ENCODE measurements at places on chromosomes 1 and 21. TPM values are rescaled to one million over a fixed set of nuclear protein-coding genes. Genes with fewer than 3 reads are reported as not detected.

Gene GPA33
- total RNA-seq: 0.18 TPM

DNA sequence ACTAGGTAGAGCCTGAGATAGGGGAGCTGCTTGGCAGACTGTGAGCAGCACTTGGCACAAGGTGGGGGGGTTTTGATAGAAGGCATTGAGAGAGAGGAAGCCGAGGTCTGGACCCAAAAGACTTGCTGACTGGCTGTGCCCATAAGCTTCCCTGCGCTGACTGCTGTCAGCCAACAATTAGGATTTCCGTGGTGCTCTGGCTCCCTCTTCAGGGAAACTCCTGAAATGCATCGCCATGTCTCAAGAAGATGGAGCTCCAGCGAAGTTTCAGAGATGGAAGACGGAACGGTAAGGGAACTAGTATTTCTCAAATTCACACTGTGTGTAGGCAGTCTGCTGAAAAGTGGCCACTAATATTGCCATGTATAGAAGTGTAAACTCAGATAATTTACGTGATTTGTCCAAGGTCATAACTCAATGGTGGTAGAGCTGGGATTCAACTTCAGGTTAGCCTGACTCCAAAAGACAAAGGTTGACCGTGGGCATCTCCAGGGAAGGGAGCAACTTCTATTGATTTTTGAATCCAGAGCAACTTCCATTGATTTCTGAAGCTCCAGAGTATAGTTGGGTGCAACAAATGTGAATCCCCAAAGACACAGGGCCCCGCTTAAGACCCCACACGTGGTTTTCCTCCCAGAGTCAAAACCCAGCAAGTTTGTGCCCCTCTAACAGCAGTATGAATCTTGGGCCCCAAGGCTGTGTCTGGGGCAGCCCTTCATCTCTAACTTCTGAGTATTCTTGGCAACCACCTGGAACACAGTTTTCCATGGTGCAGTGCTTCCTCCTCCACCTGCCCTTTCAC lies 44.5 kb upstream of the CRNN start:
- H3K4me1 ChIP-seq: no peaks in the 10 kb centered on the region
- no peaks in the 10 kb centered on the region for H3K27me3 ChIP-seq
- H3K4me3 ChIP-seq: no peak overlapping the region
- H3K36me3 ChIP-seq: no peaks in the 10 kb centered on the region

- H3K4me3 ChIP-seq: no peak overlapping the region
- no peak for DNase-seq
- H3K4me1 ChIP-seq: no peaks in the 10 kb centered on the region
- H3K27me3 ChIP-seq: no peaks in the 10 kb centered on the region
- H3K36me3 ChIP-seq: no peaks in the 10 kb centered on the region
Measured at GRCh38 chr1:232096751-232097150, 470.2 kb downstream of the DISC1 start.

GRCh38 chr1:77504986-77505385 lies 177.5 kb downstream of the ZZZ3 start:
- H3K36me3 ChIP-seq: no peaks in the 10 kb centered on the region
- no peak overlapping the region for H3K27ac ChIP-seq
- H3K4me1 ChIP-seq: 0 out of 2 replicates have a peak, but pooled peaks cover 4% of the 10 kb centered on the region
- no peaks in the 10 kb centered on the region for H3K27me3 ChIP-seq

DNA sequence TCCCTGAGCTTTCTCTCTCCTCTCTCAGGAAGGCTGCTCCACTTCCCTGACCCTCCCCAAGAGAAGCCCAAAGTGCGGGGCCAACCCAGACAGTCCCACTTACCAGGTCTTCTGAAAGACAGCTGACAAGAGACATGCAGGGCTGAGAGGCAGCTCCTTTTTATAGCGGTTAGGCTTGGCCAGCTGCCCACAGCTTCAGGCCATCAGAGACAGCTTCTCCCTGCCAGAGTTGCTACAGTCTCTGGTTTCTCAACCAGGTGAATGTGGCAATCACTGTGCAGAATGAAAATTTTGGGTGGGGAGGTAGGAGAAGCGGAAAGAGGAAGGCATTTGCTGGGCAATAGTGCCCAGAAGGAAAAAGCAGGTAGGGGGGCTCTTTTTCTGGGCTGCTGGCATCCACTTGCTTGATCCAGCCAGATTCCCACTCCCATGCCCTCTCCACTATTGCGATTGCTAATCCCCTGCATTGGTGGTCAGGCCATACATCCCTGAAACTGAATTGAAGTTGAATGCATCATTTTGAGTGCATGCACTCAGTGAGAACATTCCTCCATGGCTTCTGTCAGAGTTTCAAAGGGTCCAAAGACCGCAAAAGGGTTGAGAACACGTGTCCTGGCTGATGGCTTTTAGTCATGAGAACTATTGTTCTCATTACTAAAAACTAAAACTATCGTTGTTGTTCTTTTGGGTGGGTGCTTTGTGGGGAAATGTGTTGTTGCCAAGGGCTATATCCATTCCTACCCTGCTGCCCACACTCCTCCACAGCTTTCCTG lies at the start of gene S100A8:
S100A8 (minus strand) TSS at position 136 of the 773 bp plus-strand sequence. CDS start 538 bp downstream, outside the sequence.
- DNase-seq: no peak
- no peak within 1 kb of the TSS for H3K4me3 ChIP-seq
- H3K36me3 ChIP-seq: no peaks in the 10 kb centered on the region
- no peaks in the 10 kb centered on the region for H3K4me1 ChIP-seq

Gene GUCA2B
- total RNA-seq: not detected

Gene KRTAP12-2
- not detected for total RNA-seq

GRCh38 chr1:26330276-26330675 lies 12.5 kb downstream of the CD52 start:
- DNase-seq: no peak
- H3K27me3 ChIP-seq: no peaks in the 10 kb centered on the region
- no peak overlapping the region for H3K4me3 ChIP-seq

DNA sequence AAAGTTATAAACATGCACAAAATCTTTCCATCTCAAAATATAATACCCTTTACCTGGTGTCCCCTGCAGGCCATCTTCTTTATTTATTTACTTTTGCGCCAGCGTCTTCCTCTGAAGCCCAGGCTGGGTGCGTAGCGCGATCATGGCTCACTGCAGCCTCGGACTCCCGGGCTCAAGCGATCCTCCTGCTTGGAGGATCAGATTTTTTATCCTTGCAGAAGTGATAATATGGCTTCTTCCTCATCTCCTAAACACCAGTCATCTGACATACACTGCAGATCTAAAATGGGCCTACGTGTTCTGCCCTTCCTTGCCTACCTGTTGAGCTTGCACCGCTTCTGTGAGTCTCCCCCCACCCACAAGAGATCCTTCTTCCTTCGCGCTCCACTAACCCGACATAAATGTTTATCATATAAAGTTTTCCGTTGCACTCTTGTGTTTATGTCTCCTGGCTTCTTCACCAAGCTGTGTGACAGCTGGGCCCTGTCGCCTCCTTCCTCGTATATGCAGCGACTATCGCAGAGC lies 506 bp upstream of the SRP9 start:
- peaks cover 33% of the 10 kb centered on the region for H3K4me1 ChIP-seq
- no peaks in the 10 kb centered on the region for H3K27me3 ChIP-seq
- peak overlapping the region; percentile 92 for H3K4me3 ChIP-seq
- peak overlapping the region; percentile 88 for H3K27ac ChIP-seq

- H3K27me3 ChIP-seq: no peaks in the 10 kb centered on the region
- H3K27ac ChIP-seq: no peak overlapping the region
- H3K4me3 ChIP-seq: no peak overlapping the region
Measured at GRCh38 chr1:63294803-63295594, 27.4 kb upstream of the FOXD3 start.

- no peak overlapping the region for H3K27ac ChIP-seq
- H3K4me3 ChIP-seq: no peak overlapping the region
- H3K4me1 ChIP-seq: no peaks in the 10 kb centered on the region
- H3K27me3 ChIP-seq: no peaks in the 10 kb centered on the region
- DNase-seq: no peak
Measured at GRCh38 chr1:219751870-219752507, 139.1 kb upstream of the ZC3H11B start.

Gene TGFB2
- total RNA-seq: 58.9 TPM

DNA sequence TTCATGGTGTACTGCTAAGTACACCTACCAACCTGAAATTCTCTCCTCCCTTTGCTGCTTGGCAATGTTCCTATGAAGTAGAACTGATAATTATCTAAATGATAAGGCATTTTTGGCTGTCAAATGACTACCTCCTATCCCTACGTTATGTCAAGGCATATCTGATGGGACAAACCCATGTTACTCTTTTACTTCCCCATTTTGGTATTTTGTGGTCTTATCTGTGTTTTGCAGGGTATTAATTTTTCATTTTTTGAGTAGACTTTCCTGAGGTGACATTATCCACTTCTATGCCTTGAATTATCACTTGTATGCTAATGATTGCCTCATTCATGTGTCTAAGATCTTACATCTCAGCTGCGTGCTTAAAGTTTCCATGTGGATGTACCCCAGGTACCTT lies 499.6 kb upstream of the B3GALT2 start:
- no peaks in the 10 kb centered on the region for H3K4me1 ChIP-seq
- H3K27ac ChIP-seq: no peak overlapping the region
- no peaks in the 10 kb centered on the region for H3K27me3 ChIP-seq
- H3K36me3 ChIP-seq: no peaks in the 10 kb centered on the region

GRCh38 chr1:100622966-100623762 lies 85.2 kb downstream of the GPR88 start:
- H3K27me3 ChIP-seq: no peaks in the 10 kb centered on the region
- no peak for DNase-seq
- H3K27ac ChIP-seq: no peak overlapping the region
- no peak overlapping the region for H3K4me3 ChIP-seq

Gene GSTM5
- total RNA-seq: not detected

DNA sequence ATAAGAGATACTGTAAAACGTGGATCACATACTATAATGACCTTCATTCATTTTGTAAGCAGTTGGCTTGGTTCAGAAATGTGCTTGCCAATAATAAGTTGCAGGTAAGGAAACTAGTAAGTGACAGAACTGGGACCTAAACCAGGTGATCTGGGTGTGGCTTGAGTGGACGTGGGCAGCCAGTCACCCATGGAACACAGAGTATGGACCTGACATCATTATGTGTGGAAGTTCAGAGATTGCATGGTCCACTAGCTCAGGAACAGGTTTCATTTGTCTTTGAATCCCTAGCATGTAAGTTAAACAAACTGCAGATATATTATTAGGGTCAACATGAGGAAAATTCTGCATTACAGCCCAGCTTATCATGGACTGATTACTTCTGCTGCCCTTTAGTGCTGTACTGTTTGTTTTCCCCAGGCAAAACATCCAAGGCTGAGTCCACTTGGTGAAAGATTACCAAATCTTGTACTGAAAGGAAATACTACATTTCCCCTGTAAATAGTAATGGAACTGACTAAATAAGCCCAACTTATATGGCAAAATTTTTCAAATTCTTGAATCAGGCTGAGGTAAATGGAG lies 327.3 kb upstream of the SGIP1 start:
- H3K4me1 ChIP-seq: no peaks in the 10 kb centered on the region
- DNase-seq: no peak
- no peak overlapping the region for H3K4me3 ChIP-seq
- no peaks in the 10 kb centered on the region for H3K27me3 ChIP-seq

Gene PRELP
- not detected for total RNA-seq

DNA sequence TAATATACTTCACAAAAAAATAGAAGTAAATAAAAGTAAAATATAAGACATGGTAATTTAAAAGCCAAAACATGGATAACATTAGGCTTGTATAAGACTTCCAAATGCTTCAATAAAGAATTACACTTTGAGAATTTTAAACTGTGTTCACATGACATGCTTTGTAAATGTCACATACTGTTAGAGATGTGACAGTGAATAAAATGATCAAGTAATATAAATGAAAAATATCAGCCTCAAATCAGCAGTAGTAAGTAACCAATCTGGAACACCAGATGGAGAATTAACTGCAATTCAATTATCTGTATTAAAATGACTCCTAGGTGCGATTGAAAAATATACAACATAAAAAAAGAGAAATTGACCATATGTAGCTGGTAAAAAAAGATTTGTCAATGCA lies 1260.8 kb downstream of the BRINP3 start:
- H3K27ac ChIP-seq: no peak overlapping the region
- H3K27me3 ChIP-seq: no peaks in the 10 kb centered on the region
- no peak overlapping the region for H3K4me3 ChIP-seq
- DNase-seq: no peak
- no peaks in the 10 kb centered on the region for H3K4me1 ChIP-seq
- no peaks in the 10 kb centered on the region for H3K36me3 ChIP-seq

All from Panc1 (cell line).